ENCODE measurements at places on chromosomes 12 and 14.

DNA sequence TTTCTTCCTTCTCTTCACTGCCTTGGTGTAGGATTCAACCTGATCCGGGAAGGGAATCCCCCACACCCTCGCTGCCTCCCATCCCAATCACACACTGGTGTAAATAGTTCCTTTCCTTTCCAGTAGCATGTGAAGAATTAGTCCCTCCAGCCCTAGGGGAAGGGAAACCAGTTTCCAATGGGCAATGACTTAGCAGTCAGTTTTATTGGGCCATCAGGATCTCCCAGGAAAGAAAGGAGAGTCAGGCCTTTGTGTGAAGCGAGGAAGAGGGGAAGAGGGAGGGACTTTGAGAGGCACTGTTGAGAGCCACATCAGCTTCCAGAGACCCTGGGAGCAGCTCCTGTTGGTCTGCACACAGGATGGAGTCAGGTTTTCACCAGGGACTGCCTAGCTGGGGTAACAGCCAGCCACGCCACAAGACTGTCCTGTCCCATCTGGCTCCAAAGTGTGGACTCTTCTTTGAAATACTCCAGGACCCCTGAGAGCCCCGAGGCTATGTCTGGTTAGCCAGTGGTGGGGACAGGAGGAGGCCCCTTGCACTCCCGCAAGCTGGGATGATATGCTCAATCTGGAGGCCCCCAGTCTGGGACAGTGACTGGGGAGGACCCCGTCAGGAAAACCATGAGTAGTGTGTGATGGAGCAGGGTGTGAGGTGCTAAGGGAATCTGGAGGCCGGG lies 27.9 kb downstream of the MOAP1 start:
- no peak for DNase-seq

DNA sequence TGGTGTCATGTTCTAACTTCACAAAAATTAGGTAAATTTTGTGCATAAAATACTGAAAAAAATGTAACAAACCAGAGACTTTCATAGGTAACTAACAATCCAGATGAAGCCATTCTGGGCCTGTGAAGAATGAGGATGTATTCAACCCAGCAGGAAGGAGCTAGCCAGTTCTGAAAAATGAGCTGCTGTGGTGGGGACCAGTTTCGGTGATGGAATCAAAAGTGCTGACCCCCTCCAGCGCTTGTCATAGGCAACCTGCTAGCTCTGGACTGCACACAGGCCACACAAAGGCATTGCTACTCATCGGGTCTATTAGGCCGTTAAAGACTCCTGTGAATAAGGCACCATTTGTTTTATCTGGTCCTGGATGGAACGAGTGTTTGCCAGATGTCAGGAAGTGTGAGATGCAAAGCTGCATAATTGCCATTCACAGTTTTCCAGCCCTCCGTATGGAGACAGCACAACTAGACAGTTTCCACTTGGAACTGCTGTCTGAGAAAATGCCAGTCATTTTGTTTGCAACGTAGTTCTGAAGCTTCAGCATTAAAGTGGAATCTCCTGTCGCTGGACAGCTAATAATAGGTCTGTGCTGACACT lies 3.3 kb upstream of the RIMBP2 start:
- DNase-seq, result no peak

- DNase-seq, result no peak
These were observed 96.7 kb upstream of the HSPB8 start for GRCh38 chr12:119082016-119082415.

GRCh38 chr12:71551529-71551928 lies 111.9 kb downstream of the LGR5 start:
- DNase-seq, result no peak

DNA sequence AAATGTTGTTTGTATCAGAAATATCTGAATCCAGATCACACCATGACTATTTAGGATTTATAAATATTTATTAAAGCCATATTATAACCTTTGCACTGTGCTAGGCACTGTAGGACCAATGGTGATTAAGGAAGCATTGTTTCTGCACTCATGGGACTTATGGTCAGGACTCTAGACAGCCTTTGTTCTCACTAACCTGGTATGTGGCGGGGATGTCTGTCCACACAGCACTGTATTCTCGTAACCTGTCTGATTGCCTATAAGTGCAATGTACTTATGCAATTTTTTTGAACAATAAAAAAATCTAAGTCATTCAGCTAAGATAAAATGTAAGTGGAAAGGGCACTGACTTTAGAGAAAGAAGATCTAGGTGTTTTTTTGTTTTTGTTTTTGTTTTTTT lies 6.7 kb upstream of the SSPN start:
- no peak for DNase-seq

Data from naive B cell (primary cell).